BE2C (cell line): ENCODE measurements at places on chromosomes 1 and 21.

GRCh38 chr1:75908717-75909152 is 23.5 kb downstream of the ASB17 start:
- DNase-seq, result peak; percentile 20

DNA sequence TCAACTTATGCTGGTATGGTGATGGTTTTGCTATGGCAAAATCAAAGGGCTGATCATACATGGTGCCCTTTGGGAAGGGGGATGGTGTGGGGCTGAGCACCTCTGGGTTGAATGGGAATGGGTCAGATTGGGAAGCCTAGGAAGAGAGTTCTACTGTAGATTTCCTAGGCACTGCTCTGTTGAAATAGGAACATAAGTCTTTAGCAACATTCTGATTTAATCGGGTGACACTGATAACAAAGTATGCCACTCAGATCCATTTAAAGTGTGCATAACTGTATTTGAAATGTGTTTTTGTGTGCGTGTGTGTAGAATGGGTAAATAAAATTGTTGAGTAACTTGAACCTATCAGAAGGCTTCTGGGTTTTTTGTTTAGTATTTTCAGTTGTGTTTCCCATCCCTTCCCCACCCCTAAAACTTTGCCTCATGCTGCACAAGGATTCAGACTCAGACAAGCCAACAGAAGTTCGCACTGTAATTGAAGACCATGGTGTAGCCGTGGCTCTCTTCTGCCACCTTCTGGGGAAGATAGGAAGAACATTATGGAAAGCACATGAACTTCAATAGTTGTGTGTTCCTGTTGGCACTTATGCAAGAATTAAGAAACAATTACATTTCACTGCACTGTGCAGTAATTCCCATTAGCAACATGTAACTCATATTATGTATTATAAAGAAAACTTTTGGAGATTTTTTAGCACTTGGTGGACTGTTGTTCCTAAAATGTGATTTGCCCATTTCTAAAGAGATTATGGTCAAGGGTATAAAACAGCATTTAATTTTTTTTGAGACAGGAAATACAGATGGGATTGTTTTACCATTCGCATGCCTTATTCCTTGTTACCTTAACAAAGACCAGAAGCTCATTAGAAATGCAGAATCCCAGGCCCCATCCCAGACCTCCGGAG is 10.9 kb upstream of the C4BPB start:
- peak; percentile 59 for DNase-seq

DNA sequence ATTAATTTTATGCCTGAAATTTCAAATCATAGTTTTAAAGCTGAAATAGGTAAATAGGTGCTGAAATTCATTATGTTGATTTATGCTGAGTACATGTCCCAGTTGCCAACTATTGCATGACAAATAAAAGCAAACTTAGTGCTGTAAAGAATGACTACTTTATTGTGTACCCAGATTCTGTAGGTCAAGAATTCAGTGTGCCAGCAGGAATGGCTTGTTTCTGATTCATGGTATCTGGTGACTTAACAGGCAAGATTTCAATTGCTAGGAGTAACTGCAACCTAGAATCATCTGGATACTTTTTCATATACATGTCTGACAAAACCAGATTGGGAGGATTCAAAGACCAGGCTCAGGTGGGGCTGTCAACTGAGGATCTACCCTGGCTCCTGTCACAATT is 678.4 kb upstream of the ADAMTS5 start:
- DNase-seq, result no peak

- DNase-seq, result no peak
Measured at GRCh38 chr1:80776266-80776665, 1024.5 kb upstream of the ADGRL2 start.

GRCh38 chr1:178798232-178798861 is 72.5 kb downstream of the ANGPTL1 start:
- no peak for DNase-seq

DNA sequence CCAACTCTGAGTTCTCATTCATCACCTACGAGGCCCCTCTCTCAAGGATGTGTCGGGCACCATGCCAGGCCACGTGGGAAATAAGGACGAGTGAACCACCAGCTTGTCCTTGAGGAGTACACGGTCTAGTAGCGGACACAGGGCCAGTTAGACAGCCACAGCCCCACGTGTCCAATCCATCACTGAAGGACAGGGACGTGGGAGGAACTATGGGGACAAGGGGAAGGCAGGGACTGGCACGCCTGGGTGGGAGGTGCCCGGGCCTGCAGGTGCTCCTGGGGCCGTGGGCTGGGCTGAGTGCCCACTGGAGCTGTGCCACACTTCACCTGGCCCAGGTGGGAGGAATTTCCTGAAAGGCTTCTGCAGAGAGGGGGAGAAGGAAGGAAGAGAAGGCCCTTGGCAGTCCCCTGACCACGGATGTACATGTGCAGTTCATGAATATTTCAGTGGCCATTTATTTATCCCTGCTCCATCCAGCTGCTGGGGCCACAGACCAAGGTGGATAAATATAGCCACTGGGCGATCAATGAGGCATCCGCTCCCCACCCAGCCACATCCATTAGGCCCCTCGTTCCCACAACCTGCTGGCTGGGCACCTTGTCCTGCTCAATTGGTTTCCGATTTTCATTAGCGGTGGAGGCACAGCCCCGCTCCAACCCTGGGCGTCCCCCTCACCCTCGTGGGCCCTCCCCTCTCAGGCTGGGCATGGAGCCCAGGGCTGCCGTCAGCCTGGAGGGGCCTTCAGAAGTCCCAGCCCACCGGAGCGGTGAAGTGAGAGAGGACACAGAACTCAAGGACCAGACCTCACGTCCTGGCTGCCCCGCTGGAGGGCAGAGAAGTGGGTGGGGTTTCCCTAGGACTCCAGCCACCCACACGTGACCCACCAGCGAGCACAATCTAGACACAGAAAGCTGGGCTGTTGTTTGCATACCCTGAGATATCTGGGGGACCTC is 59.5 kb downstream of the CASZ1 start:
- DNase-seq, result no peak

- DNase-seq, result no peak
Measured at GRCh38 chr1:14612256-14612655, 13.8 kb downstream of the KAZN start.

DNA sequence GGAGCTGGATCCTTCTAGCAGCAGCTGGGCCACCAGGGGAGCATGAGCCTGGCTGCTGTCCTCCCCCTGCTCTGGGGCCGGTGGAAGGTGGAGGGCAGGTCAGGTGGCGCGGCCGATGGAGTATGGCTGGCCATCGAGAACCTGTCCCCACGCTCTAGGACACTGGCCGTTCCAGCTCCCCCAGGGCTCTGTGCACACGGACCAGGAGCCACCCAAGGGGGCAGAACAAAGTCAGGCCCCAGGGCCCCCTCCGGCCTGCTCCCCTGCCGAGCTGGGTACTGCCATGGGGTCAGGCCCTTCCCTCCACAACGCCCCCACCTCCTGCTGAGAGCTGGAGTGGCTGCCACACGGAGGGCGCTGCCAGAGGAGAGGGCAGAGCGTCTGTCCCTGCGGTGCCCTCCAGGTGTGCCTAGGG is 4.5 kb upstream of the PLCH2 start:
- DNase-seq, result no peak

GRCh38 chr21:42840411-42841155 is 38.8 kb downstream of the WDR4 start:
- no peak for DNase-seq

DNA sequence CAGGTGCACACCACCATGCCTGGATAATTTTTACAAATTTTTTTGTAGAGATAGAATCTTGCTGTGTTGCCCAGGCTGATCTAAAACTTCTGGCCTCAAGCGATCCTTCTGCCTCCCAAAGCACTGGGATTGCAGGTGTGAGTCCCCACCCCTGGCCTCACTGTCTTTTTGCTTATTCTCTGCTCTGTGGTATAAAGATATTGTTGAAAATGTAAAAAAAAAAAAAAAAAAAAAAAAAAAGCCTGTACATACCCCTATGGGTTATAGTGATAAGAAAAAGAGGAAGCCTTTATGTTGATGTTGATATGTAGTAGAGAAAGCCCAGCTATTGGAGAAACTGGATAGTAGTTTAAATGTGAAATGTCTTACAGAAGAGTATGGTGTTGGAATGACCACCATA is 125.8 kb downstream of the XPR1 start:
- no peak for DNase-seq

DNA sequence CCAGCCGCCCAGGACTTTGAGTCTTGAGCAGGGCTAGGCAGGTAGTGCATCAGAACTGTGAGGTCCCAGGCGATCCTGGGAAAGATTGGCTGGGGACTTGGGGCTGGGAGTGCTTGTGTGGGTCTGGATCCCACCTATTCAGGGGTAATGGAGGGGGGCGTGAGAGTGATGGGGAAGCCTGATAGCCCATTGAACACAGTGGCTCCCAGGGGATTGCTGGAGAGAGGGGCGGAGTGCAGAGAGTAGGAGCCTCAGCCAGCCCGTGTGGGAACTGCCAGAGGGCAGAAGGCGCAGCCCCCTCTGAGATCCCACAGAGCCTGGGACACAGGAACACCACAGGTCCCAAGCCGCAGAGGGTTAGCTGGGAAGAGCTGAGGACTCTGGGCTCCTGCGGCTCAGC is 19.3 kb upstream of the PDZK1IP1 start:
- no peak for DNase-seq

GRCh38 chr1:63590166-63590560 is 3.0 kb upstream of the PGM1 start:
- no peak for DNase-seq

DNA sequence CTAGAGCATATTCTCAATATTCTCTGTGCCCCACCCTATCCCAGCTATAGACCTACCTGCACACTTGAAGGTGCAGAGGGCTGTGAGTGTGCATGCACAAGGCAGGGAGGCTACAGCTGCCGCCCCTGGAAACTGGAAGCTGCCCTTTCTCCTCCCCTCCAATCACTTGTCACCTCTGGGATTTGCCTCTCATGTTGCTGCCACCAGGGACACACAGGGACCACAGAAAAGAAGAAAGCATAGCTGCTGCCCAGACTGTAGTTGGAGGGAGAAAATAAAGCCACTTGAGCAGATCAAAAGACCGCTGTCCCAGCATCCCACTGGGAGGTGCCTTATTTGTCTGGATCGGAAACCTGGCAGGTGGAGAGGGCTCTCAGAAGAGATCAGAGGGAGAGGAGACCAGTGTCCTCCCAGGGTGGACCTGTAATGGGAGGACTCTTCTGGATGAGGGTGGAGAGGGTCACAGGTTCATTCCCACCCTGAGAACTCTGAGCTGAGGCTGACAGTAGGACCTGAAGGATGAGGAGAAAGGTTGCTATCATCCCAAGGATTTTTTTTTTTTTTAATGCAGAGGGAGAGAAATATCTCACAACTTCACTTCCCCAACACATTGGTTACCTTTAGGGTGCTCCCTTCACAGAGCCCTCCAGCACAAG is 7.6 kb upstream of the INPP5B start:
- no peak for DNase-seq

GRCh38 chr1:70963374-70963773 is 84.2 kb downstream of the PTGER3 start:
- peak; percentile 7 for DNase-seq

- DNase-seq, result no peak
Measured at GRCh38 chr1:85577419-85578320, 2.9 kb upstream of the CCN1 start.

- peak; percentile 30 for DNase-seq
Measured at GRCh38 chr1:162080472-162081015, 11.1 kb downstream of the NOS1AP start.

- DNase-seq, result no peak
Measured at GRCh38 chr1:168799927-168800605, 71.1 kb upstream of the DPT start.

DNA sequence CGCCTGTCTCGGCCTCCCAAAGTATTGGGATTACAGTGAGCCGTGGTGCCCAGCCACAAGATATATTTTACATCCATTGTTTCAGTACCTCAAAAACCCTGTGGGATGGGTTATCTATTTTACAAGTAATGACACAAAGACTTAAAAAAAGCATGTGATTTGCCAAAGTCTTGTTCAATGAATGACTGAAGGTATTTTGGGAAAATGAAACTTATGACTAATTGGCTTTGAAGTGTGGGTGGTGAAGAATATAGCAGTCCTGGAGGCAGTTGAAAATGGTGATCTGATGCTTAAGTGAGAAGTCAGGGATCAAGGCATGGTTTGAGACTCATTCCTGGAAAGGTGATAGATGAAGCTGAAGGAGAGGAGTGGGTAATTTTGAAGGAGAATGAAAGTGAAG is 3.0 kb downstream of the SWT1 start:
- DNase-seq, result no peak

DNA sequence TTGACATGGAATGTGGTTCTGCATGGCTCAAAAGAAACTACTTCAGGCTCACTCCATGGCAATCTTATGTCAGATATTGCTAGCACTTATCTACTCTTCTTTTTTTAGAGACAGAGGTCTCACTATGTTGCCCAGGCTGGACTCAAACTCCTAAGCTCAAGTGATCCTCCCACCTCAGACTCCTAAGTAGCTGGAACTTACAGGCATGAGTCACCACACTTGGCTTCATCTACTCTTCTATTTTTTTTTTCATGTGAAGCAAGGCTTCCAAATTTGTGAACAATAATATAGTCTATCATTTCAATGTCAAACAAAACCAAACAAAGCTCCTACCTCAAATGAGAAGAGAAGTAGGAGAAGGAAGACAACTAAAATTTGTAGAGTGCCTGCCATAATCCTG is 7.5 kb upstream of the PSEN2 start:
- no peak for DNase-seq

- no peak for DNase-seq
Measured at GRCh38 chr1:53586765-53587164, 127.6 kb downstream of the DMRTB1 start.

DNA sequence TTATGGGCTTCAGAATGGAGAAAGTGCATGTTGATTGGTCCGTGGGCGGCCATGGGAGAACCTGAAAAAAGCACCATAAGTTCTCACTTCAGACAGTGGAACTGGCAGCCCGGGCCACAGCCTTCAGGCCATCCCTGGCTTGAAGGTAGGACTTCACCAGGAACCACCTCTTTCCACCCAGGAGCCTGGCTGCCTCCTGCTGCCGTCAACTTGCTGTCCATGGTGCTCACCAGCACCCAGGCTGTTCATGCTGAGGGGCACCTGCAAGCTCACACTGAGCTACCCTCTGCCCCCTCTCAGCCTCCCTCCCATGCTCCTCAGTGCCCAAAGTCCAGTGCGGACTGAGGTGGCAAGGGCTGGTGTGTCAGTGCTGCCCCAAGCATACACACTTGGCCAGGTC is 12.9 kb upstream of the FNBP1L start:
- DNase-seq, result no peak

GRCh38 chr1:185406006-185406690 is 89.1 kb upstream of the IVNS1ABP start:
- DNase-seq, result no peak

- DNase-seq, result peak; percentile 16
Measured at GRCh38 chr1:191026828-191027227, 549.2 kb upstream of the BRINP3 start.

- peak; percentile 52 for DNase-seq
Measured at GRCh38 chr1:18599086-18599485, 31.6 kb upstream of the PAX7 start.

GRCh38 chr21:42836767-42837301 is 42.5 kb downstream of the WDR4 start:
- no peak for DNase-seq

GRCh38 chr1:116368241-116368640 is 4.8 kb upstream of the ATP1A1 start:
- no peak for DNase-seq
